Stimulated activated CD8-positive, alpha-beta memory T cell treated with anti-CD3 and anti-CD28 coated beads, Interleukin-7, amount 100 ng/mL, for 1 hour (primary cell): ENCODE measurements at places on chromosomes 4 and X.

DNA sequence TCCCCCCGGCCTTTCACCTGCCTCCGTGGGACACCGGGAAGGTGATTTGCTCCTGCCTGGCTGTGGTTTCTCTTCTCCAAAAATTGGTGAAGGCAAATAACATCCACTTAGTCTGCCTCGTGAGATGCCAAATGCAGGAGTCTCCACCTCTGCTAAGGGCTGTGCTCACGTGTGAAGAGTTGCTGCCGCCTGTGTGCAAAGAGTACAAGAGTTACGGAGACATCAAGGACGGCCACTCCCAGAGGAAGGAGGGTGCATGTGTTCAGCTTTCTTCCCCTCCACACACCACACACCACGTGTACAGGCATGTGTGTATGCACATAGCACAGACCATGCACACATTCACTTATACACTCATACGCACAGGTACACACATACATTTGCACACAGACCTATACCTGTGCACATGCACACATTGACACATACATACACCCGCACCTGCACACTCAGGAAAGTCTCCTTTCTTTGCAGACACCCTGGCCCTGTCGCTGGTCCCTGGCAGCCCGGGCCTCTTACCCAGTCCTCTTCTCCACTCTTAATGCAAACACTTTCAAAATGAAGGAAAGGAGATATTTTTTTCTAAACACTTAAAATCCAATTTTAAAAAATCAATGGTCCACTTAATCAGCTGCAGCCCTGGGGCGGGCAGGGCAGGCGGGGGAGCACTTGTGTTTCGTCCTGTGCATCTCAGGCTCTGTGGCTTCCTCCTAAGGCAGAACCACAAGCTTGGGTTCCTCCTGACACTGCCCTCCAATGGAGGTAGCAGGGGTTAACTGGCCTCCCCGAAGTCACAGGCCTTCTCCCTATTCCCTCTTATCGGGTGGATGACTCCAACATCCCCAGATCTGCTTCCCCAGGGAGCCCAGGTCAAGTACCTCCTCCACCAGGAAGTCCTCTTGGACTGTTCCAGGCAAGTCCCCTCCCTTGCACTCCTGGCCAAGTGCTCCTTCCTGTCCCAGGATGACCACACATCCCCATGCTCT is 103.0 kb downstream of the CPZ start:
- DNase-seq: no peak

GRCh38 chr4:182741054-182741453 is 176.1 kb downstream of the DCTD start:
- DNase-seq: no peak

- DNase-seq: no peak
These were observed 21.0 kb downstream of the SAT1 start for GRCh38 chrX:23803931-23804381.

DNA sequence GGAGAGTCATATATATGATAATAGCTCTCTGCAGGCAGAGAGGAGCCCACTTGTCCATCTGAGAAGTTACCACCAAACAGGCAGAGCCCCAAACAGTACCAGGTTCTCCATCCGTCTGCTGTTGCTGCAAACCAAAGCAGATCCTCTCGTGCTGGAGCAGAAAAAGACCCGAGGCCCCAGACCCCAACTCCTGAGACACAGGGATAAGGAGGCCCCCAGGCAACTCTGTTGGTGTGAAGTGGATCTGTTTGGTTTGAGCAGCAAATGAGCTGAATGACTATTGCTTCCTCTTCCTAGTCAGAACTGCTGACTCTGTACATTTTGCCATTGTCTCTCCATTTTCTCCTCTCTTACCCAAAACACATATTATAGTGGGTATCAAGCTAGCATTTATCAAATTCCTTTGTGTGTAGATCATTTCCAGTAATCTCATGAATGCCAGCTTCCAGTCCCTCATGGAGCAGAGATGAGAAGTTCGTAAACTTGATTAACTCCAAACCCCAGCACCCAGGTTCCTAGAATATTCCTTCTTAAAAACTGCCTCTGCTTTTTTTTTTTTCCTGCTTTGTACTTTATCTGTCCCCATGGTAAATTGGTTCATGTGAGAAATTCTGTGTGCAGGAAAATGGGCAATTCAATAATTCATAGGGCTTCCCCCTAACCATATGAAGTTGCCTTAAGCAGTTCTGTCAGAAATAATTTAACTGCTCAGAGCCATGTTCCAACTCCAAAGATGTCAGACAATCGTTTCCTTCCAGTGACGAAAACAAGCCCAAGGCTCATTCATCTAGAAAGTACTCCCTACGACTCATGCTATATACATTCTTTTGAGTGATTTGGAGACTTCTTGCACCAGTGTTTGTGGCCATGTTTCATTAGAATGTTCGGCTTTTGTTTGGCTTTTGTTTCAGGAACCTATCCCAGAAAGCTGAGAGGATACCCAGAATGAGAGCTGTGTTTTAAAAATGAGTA is 98.6 kb upstream of the ATXN3L start:
- no peak for DNase-seq

DNA sequence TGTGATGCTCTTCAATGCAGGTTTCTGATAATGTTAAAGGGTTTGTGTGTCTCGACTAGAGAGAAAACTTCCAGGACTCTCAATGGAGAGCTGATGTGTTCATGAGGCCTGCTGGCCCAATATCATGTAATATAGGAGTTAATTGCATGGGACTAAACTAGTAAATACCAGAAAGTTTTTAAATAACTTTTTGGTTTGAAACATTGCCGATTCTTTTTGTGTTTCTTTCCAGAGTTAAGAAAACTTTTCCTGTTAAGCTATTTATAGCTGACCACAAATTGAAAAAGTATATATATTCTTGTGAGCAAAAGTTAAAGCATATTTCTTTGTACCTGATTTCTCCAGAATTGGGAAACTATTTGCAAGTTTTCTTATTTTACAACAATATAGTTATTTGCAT is 49.7 kb downstream of the FAM9B start:
- DNase-seq: no peak

DNA sequence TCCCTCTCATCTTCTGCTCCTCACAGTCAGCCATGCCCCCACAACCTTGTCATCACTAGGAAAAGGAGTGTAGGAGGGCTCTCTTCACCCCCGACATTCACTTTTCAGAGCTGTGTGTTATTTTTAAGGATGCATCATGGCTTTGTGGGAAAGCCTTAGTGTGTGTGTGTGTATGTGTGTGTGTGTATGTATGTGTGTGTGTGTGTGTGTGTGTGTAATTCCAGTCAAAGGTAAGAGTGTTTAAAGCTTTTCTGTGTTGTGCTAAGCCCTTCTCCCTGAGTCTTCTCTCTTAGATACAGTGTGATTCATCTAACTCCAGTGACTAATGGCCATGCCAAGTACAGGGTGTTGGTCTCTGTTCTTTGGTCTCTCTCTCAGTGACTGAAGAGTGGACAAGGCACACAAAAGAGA is 76.6 kb downstream of the CHIC2 start:
- no peak for DNase-seq

DNA sequence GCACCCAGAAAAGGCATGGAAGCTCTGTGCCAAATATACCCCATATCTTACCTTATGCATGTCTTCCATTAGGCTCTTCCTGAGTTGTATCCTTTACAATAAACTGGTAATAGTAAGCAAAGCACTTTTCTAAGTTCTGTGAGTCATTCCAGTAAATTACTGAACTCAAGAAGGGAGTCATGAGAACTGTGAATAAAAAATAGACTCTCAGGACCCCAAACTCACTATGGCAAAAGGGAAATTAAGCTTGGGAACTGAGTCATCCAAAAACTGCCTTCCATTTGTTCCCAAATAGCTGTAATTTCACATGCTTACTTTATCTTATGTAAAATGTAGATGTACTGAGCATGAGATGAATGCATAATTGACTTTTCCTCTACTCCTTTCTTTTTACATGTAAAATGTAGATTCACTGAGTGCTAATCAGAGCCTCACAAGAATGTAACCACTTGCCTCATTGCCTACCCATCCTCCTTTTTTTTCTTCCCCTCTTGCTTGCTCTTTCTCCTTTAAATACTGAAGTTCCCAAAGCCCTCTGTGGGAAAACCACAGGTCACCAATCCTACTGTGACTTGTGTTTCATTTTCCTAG is 8.1 kb downstream of the TCEAL3 start:
- DNase-seq: no peak

DNA sequence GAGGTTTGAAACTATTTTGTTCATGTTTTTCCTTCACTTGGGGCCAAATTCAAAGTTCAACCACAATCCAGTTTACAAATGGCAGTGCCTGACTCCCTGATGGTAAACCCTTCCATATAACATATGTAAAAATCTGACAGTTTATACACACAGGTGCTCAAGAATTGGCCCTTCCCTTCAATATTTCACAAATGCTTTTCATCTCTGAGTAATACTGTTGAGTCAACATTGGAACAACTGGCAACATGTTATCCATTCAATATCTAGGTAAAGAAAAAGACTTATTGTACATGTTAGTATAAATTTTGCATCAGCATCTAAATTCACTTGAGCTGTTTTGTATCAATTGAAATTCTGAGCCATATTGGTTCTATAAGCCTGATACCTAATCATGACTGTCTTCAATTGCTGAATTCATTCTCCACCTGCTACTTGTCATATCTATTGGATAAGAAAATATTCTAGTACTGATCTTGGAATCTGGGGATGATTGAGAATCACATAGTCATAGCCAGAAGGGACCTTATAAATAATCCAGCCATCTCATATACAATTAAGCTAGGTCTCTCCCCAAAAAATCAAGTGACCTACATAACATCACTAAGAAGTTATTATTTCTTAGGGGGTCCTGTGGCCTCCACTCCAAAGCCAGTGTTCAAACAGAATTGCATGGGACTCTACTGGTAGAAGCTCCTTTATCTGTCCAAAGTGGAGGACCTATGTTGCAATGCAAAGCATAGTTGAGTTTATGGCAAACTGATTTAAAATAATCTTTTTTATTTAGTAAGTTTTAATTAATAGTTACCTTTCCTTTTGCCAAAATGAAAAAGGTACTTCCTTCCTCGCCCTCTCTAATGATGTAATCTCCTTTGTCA is 61.9 kb downstream of the PRKG2 start:
- no peak for DNase-seq

GRCh38 chrX:2732076-2732475 is 19.8 kb upstream of the XG start:
- DNase-seq: no peak

DNA sequence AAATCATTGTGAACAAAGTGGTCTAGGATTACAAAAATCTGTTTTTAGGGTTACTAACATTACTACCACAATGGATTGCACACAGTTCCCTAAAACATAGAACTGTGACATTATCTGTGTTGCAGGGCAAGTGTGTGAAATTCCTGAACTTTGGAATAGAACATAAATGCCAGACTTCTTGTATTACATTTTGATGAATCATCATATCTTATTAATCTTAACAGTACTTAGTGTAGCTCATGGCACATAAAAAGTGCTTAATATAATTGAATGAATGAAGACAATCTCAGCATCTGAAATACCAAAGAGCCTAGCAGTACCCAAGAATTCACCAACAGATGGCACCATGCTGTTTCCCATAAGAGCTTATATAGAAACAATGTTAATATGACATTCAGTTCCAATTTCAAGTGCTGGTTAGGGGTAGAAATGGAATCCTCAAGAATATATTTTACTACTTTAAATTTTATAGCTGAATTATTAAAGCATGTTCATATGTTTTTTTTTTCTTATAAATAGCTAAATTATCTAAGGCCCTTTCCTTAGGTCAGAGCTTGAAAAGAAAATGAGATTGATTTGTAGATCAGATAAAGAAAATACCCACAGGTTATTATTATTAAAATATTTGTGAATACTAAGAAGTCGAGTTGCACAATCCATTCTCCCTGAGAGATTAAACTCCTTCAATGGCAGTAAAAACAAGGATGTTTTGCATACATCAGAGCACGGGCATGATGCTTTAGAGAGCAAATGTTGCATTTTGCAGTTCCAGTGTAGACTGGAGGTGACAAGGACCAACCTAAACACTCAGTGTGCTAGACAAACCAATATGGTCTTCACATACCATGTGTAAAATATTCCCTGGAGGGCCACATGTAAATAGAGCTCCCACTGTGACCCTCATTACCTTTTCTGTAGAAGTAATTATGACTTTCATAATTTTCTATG is 25.7 kb upstream of the SHISA3 start:
- DNase-seq: no peak

DNA sequence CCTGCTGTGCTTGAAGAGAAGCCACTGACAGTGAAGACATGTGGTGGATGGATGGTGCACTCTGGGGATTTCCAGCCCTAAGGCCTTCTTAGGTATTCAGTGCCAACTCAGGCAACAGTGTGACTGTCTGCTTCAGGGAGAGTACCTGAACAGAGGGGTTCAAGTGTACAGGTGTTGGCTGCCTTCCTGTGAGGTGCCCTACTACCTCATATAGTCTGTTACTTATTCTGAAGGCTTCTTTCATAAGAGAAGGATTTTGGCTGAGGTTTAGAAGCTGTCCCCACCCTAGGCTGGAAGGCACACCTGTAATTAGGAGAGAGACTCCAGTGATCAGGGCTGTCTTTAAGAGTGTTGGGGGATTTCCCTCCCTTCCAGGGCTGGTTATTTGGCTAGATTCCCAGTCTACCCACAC is 1.8 kb downstream of the FTHL17 start:
- no peak for DNase-seq

DNA sequence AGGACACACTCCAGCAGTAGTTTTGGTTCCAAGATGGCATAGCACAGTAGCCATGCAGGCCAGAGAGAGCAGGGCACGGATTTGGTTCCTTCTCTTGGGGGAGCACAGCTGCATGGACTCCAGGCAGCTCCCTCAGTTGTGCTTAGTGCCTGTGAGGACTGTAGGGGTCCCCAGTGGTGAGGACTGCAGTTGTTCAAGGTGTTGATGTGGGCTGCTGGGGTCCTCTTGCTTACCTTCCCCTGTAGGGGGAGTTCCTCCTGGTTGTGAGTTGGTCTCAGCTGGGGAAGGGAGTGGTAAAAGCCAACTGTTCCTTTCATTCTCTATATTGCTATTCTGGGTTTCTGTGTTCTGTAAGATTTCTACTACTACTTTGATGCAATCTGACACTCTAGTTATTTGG is 606.5 kb downstream of the MAGEB5 start:
- DNase-seq: no peak

DNA sequence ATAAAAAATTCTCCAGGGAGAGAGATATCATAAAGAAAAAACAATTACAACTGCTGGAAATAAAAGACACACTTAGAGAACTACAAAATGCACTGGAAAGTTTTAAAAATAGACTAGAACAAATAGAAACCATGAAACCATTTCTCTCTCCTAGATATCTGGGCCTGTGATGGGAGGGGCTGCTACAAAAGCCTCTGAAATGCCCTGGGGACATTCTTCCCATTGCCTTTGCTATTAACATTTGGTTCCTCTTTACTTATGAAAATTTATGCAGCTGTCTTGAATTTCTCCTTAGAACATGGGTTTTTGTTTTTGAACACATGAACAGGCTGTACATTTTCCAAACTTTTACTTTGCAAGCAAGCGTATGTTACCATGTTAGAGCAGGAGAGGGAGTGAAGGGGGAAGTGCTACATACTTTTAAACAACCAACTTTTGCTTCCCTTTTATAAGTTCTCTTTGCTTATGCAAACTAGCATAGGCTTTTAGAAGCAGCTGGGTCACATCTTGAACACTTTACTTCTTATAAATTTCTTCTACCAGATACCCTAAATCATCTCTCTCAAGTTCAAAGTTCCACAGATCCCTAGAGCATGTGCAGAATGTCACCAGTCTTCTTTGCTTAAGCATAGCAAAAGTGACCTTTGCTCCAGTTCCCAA is 47.9 kb upstream of the PACRGL start:
- DNase-seq: no peak

- DNase-seq: no peak
These were observed 69.5 kb downstream of the PDE5A start for GRCh38 chr4:119559044-119559647.
